ENCODE measurements at places on chromosomes 16 and 17. TPM values are rescaled to one million over a fixed set of nuclear protein-coding genes. Genes with fewer than 3 reads are reported as not detected.
A peak's percentile ranks its signal among the peaks of the same experiment; 100 is the strongest.

The TPPP3 gene
- total RNA-seq, result 5.7 TPM

The TEX14 gene
- 0.20 TPM for total RNA-seq

DNA sequence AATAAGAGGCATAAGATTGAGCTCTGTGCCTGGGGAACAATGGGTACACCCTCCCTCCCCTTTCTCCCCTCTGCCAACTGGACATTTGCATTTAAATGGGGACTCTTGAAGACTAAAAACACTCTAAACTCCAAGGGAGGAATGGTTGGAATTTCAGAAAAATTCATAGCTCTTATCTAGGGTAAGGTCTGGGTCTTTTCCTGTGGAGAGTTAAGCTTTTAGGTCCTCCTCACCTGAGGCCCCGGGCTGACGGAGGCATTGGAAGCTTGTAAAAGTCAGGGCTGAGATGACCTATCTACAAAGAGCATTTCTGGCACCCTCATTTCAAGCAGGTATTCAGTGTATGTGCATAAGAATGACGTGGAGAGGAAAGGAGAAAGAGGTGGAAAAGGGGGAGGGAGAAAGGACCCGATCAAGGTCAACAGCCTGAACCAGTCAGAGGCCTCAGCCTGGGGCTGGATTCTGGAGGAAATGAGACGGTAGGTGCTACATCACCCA, 78.0 kb downstream of the RAP1GAP2 start:
- no peak for DNase-seq

- DNase-seq, result peak; percentile 63
Observed at GRCh38 chr17:17141860-17142552, 64.1 kb downstream of the PLD6 start.

DNA sequence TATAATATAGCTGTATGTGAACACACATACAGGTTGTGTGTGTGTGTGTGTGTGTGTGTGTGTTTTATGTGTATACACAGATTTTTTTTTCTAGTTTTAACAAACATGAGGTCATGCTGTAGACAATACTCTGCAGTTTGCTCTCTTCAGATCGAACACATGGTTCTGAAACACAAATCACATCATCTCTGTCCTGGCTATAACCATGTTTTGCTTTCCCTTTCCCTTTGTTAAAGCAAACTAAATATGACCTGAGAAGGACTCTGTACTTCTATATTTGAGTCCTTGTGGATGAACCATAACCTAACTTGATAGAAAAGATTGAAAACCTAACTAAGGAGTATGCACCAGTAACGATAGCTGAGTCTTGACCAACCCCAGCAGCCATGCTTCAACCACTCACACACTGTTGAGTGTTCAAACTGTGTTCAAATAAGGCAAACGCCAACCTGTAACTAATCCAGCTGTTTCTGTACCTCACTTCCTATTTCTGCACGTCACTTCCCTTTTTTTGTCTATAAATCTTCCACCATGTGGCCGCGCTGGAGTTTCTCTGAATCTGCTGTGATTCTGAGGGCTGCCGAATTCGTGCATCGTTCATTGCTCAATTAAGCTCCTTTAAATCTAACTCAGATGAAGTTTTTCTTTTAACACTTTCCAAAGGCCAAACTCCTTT, 303.8 kb downstream of the HS3ST3B1 start:
- DNase-seq, result no peak

- DNase-seq, result no peak
Observed at GRCh38 chr17:80862481-80862961, 129.1 kb upstream of the CHMP6 start.

GRCh38 chr17:80137131-80137530, 9.8 kb downstream of the EIF4A3 start:
- DNase-seq, result no peak

DNA sequence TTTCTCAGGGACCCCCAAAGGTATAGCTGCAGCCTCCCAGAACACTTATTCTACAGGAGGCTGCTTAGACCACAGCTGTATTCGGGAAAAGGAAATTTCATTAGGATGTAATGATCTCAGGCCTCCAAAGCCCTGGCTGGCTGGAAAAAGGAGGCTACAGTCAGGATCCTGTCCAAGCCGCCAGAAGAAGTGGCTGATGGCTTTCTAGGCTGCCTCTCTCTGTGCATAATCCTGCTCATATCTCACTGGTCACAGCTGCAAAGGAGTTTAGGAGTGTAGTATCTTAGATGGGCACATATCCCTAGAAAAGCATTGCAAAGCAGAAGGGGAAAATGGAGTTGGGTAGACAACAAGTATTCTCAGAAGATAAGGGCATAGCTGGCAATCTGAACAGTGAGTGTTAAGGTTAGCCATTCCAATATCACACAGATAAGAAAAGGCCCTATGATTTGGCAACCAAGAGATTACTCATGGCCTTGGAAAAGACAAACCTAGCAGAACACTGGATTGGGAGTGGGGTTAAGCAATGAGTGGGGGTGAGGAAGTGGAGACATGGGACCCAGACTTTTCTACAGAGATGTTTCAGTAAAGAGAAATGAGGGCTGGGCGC, 26.0 kb upstream of the PRKCA start:
- DNase-seq, result no peak

DNA sequence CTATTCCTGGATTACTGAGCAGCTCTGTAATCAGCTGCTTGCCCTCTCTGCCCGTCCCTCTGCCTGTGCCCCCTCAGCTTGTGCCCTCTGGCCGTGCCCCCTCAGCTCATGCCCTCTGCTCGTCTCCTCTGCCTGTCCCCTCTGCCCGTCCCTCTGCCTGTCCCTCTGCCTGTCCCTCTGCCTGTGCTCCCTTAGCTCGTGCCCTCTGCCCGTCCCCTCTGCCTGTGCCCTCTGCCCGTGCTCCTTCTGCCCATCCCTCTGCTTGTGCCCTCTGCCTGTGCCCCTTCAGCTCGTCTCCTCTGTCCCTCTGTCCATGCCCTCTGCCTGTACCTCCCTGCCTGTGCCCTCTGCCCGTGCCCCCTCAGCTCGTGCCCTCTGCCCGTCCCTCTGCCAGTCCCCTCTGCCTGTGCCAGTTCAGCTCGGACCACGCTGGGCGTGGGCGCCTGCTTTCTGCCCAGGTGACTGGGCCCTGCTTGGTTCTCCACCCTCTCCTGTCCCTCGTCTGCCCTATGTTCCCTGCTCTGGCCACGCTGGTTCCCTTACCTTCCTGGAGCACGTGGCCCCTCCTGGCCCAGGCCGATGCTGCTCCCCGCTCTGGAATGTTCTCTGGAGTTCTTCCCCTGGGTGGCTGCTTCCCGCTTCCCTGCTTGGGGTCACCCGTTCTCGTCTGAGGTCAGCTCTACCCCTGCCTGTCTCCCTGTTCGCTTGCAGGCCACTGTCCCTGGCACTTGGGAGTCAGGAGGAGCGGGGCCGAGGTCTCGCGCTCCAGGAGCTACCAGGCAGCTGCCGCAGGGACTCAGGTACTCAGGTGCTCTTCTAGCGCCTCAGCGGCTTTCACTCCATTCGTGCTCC, 63.9 kb downstream of the BANP start:
- no peak for DNase-seq

The SNX20 gene
- total RNA-seq, result not detected

DNA sequence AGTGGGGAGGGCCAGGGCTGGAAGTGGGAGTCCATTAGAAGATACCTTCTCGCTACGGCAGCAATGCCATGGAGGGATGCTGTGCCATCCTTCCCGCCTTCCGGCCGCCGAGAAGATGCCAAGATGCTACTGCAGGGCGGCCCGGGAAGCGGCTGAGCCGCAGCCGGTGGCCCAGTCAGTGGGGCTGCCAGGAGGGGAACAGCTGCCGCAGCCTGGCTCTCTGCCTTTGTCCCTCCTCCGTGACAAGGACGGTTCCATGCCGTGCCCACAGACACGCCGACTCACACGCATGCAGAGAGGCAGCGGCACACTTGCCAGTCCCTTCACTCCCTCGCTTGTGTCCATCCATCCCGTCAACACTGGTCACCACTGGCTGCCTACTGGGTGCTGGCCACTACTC, 20.2 kb upstream of the NCBP3 start:
- DNase-seq, result no peak

The HOXB4 gene
- 34.4 TPM for total RNA-seq

GRCh38 chr17:64420143-64420670, 28.7 kb upstream of the MILR1 start:
- no peak for DNase-seq

The CA5A gene
- not detected for total RNA-seq

DNA sequence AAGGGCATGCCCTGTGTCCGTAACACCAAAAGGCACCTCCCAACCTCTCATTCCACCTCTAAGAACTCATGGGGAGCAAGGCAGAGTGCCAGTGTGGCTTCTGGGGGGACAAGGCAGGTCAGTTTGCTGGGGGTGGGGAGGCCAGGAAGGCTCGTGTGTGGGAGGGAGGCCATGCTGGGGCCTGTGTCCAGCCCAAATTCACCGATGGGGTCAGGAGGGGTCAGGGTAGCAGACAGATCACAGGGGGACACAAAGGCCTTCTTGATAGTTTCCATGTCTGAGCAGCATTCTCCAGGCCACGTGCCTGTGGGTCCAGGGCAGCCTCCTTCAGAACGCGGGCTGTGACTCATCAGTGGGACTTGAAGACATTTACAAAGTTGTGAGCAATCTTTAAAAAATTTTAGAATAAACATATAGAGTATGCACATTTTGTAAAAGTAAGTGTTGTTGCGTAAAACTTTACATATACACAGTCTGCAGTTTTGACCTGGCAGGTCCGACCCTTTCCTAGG, 20.9 kb downstream of the SPACA3 start:
- DNase-seq, result no peak

GRCh38 chr17:55348749-55349354, 72.8 kb downstream of the MMD start:
- peak; percentile 60 for DNase-seq

GRCh38 chr16:11301645-11302501, 20.7 kb upstream of the PRM1 start:
- DNase-seq, result no peak

DNA sequence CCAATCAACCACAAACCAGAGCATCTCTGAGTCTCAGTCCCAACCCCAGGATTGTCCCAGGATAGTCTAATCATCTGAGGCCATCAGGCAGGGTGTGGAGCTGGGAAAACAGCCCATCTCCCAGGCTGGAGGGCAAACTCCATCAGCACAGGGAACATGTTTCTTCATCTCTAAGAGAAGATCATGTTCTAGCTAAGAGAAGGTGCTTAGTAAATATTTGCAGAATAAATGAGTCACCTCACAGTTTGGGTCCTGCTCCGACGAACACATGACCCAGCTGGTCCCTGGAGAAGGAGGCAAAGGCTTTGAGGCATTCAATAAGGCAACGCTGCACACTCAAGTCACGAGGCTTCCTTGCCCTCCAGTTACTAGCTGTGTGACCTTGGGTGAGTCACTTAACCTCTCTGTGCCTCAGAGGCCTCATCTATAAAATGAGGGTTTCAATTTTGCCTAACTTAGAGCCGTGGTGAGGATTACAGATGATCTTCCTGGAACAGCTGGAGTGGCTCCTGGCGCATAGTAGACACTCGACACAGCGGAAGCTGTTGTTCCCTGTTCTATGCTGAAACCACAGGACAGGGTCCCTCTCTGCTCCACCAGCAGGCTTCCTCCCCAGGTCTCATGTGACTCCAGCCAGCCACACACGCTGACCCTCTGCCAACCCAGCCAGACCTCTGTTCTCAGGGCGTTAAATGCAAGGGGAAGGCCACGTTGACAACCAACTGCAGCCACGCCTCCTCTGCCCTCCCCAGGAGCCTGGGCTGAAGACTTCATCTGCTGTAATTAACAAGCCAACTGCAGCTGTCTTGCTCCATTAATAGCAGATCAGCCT, 10.3 kb upstream of the RPL38 start:
- no peak for DNase-seq

DNA sequence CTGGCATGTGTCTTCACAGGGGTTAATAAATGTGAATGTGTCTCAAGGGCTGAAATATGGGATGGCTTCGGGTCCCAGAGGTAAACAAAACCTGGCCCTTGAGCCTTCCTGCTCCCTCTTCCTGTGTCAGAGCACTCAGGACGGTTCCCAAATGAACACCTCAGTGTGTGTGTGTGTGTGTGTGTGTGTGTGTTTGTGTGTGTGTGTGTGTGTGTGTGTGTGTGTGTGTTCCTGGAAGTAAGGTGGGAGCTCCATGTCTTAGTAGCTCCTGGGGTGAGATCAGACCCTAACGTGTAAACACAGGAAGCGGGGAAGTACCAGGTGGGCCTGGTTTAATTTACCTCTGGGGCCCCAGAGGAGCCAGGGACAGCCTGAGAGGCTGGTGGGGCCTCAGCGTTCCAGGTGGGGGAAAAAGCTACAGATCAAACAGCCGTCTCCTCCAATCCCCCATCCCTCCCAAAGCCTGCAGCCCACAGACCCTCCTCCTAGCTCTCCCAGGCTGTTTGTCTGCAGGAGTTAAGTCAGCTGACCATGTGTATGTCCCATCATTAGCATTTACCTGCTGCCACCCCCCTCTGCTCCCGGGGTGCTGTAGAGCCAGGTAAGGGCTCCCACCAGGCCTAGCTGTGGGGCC, 6.1 kb downstream of the KIF19 start:
- no peak for DNase-seq

DNA sequence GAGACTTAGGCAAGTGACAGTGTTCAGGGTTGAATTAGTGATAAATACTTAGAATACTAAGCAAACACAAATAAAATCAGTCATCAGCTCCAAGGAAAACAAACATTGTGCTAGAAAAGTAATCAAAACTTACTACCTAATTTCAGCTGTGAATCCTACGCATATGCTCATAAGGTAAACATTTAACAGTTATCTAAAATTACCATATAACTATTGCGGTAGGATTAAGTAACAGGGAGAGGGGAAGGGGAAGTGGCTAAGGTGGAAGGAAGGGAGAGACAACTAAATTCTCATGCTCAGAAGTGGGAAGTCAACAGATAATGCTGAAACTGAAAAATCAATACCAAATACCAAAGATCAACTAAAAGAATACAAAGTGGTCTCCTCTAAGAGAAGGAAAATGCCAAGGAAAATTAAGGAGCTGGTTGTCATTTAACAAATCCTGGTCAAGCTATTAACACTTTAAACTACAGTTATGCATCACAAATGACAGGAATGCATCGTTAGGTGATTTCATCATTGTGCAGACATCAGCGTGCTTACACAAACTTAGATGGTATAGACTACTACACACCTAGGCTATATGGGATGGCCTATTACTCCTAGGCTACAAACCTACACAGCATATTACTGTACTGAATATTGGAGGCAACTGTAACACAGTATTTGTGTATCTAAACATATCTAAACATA, 20.0 kb downstream of the USP32 start:
- DNase-seq, result no peak

- DNase-seq, result no peak
Observed at GRCh38 chr16:3761375-3762106, 44.2 kb upstream of the TRAP1 start.

GRCh38 chr17:12472252-12473173, 193.2 kb upstream of the MYOCD start:
- DNase-seq, result no peak

DNA sequence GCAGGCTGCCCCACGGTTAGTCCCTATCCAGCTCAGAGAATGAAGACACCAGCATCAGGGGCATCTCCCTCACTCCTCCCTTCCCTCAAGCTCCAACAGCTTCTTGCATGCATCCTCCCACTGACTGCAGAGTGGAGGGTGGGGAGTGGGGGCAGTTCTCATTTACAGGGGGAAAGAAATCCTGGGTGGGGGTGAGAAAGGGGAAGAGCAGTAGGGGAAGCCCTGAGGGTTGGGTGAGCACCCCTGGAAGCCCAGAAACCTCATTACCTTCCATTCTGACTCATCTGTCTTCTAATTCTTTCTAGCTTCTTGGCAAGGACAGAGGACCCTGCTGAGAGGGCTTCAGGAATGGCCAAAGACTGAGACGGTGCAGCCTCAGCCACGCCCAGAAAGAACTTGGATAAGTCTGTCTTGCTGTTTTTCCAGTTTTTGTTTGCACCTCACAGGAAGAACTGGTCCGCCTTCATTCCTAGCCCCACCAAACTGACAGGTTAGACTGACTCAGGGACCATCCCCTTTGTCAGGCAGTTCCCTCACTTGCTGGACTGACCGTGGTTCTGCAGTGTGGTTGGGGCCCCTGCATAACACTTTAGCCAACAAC, 52.5 kb upstream of the WSB1 start:
- peak; percentile 37 for DNase-seq
